ENCODE measurements at places on chromosomes 11 and 22.

DNA sequence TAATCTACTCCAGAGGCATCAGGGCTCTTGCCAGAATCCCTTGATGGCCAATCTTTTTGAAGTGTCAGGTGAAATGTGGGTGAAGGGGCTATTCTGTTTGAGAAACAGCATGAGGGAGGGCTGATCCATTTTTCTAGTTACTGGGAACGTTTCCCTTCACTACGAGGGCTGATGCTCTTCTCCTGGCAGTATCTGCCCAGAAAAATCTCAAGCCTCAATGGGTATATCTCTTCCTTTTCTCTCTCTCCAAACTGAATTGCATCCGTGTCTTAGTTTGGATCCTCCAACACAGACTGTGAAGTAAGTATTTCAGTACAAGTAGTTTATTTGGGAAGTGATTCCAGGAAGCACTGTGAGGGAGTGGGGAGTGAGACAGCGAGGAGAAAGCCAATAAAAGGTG lies 113.0 kb upstream of the NAV2 start:
- no peak for DNase-seq

DNA sequence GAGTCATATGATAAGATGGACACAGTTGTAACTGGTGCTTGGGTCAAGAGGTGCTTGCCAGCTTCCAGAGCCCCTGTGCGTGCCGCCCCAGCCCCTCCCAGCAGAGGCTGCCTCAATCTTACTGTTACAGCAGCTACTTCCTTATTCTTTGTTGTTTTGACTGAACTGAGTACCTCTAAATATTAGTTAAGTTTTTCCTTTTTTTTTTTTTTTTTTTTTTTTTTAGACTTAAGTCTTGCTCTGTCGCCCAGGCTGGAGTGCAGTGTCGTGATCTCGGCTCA lies 8.8 kb downstream of the ZBED4 start:
- no peak for DNase-seq

GRCh38 chr22:49769691-49770546 lies 57.8 kb downstream of the BRD1 start:
- no peak for DNase-seq

GRCh38 chr11:116519499-116519898 lies 253.3 kb downstream of the BUD13 start:
- no peak for DNase-seq

- DNase-seq, result no peak
Measured at GRCh38 chr22:25564320-25564978, at the start of gene GRK3. Gene GRK3 (plus strand): TSS chr22:25564675. CDS start chr22:25565041, 366 bp downstream.

DNA sequence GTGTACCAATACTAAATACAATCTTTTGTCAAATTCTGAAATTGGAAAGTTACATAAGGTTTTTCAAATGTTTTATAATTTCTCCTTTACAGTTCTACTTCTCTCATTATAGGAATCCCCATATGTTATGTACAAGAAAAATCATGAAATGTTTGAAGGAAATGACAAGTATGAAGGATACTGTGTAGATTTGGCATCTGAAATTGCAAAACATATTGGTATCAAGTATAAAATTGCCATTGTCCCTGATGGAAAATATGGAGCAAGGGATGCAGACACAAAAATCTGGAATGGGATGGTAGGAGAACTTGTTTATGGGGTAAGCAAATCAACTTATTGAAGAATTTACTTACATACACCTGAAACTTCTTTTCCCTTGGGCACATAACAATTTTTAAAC lies 103.4 kb downstream of the MSANTD4 start:
- DNase-seq, result no peak

- no peak for DNase-seq
Measured at GRCh38 chr22:45976254-45977002, 534 bp downstream of the WNT7B start.

- DNase-seq, result no peak
Measured at GRCh38 chr22:30181459-30182349, 64.9 kb downstream of the LIF start.

GRCh38 chr11:5553343-5553742 lies 5.0 kb upstream of the OR52H1 start:
- no peak for DNase-seq

DNA sequence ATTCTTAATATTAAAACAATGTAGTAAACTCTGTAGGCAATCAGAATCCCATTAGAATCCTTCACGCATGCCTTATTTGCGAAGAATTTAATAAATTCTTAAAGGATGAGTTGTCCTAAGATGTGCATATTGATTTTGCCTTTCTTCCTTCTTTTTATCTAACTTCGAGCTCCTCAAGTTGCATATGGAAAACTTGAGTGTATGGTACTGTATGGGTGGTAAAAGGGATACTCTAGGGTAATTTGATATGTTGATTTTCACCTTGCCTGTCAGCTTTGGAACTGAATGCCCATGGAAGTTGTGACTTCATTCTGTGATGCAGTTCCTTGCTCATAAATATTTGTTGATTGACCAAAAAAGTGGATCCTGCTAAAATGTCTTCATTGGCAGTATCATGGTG lies 193.8 kb downstream of the DDX10 start:
- no peak for DNase-seq

DNA sequence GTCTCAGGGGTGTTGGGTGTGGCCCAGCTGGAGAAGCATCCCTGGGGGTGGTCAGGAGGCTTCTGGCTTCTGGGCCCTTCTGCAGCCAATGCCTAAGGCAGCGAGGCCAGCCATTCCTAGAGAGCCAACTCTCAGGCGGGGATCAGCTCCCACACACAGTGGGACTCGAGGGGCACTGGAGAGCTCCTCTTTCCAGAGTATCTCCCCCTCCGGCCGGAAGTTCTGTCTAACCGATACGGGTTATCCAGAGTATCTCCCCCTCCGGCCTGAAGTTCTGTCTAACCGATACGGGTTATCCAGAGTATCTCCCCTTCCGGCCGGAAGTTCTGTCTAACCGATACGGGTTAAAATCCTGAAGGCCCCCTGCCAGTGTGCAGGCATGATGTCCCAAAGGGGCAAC lies 71.2 kb upstream of the B3GAT1 start:
- DNase-seq, result no peak

DNA sequence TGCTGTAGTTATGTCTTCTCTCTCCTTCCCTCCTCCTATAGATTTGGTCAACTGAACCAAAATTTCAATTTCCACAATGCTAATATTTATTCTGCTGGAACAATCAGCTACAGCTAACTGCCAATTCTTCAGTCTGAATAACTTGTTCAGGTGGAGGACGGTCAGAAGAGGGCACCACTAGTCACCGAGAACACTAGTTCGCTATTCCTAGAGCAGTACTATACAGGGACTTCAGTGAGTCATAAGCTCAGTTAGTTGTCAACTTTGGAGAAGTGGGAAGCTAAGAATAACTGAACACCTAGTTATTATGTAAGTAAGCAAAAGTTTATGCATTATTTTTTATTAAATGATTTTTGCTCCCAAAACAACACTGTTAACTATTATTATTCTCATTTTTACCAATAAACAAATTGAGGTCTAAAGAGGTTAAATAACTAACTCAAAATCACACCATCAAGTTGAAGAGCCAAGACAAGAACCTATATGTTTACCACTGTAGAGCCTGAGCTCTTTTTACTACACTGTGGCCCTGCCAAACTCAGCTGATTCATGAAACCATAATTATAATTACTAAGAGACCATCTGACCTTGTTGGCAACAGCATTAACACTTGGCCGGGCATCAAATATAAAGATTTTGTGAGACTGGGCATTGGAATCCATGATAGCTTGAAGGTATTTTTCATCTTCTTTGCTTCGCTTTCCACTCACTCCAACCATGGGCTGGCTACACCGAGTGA lies 59.0 kb downstream of the CEP57 start:
- peak; percentile 20 for DNase-seq

DNA sequence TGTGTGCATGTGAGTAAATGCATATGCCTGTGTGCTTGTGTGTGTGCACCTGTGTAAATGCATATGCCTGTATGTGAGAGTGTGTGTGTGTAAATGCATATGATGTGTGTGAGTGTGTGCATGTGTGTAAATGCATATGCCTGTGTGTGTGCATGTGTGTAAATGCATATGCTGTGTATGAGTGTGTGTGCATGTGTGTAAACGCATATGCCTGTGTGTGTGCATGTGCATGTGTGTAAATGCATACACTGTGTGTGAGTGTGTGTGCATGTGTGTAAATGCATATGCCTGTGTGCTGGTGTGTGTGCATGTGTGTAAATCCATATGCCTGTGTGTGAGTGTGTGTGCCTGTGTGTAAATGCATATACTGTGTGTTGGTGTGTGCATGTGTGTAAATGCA lies 37.8 kb downstream of the GGTLC2 start:
- no peak for DNase-seq

DNA sequence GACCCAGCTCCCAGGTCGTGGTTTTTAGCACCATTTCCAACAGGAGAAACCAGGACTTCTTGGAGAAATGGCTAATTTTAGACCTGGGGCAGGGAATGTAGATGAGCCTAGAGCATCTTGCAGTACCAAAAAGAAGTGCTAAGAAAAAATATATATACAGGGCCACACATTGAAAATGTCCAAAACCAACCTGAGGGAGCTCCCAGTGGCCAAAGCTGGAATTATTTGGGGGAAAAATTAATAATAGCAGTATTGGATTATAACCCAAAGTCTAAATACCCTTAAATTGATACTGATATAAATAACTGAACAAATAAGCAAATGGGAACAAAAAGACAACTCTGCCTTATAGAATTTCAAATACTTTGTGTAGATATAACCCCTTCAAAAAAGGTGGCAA lies 108.0 kb downstream of the PARVA start:
- DNase-seq, result no peak

GRCh38 chr22:37219533-37219932 lies 7.3 kb upstream of the SSTR3 start:
- DNase-seq, result no peak

GRCh38 chr22:20305894-20306645 lies 13.8 kb downstream of the DGCR6L start:
- no peak for DNase-seq

GRCh38 chr22:44705022-44705297 lies 3.0 kb downstream of the PRR5 start:
- DNase-seq, result no peak

- no peak for DNase-seq
Measured at GRCh38 chr11:44654596-44654995, 72.2 kb upstream of the TSPAN18 start.

DNA sequence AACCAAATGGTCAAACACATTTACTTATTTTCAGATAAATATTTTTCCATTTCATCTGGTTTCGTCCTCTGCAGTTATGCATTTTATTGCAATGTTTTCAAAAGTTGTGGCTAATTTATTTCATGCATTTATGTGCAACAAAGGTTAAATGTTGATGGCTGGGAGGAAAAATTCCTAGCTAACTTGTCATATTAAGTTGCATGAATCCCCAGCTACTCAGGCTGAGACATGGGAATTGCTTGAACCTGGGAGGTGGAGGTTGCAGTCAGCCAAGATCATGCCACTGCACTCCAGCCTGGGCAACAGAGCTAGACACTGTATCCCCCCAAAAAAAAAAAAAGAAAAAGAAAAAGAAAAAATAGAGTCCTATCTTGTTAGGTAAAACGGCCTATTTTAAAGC lies 1862.4 kb upstream of the RAG2 start:
- DNase-seq, result no peak
